A549 treated with dexamethasone at 1 μM for 4 hours (cell line): ENCODE measurements at places on chromosomes 1 and 21. TPM values are rescaled to one million over a fixed set of nuclear protein-coding genes. Genes with fewer than 3 reads are reported as not detected.

TMEM201 gene
- total RNA-seq, result 8.6 to 14.5 TPM (median 13.8 TPM) in 5 replicates

SYTL1 gene
- 0.10 to 0.73 TPM (median 0.45 TPM) in 5 replicates for total RNA-seq

SPRR2E gene
- total RNA-seq, result not detected in 5 replicates

HSPB7 gene
- 0.05 to 0.14 TPM (median 0.09 TPM) in 4 of 5 replicates, not detected in the other for total RNA-seq

INKA2 gene
- 1.9 to 2.3 TPM (median 2.1 TPM) in 5 replicates for total RNA-seq

LCE1A gene
- total RNA-seq, result not detected in 5 replicates

KIF14 gene
- 7.8 to 12.8 TPM (median 11.5 TPM) in 5 replicates for total RNA-seq

MIS18A gene
- 13.3 to 15.0 TPM (median 14.7 TPM) in 5 replicates for total RNA-seq

RHCE gene
- 0.09 TPM in 1 of 5 replicates, not detected in the others for total RNA-seq

CD52 gene
- total RNA-seq, result 0.38 TPM in 1 of 5 replicates, not detected in the others

SLC45A1 gene
- total RNA-seq, result 6.2 to 11.2 TPM (median 9.9 TPM) in 5 replicates

RHEX gene
- not detected in 5 replicates for total RNA-seq

TTLL7 gene
- 2.1 to 3.8 TPM (median 3.6 TPM) in 5 replicates for total RNA-seq

ADORA1 gene
- total RNA-seq, result 0.46 to 0.94 TPM (median 0.67 TPM) in 5 replicates

S100A9 gene
- total RNA-seq, result 0.49 to 0.92 TPM (median 0.54 TPM) in 5 replicates

TRIM46 gene
- total RNA-seq, result 1.8 to 2.9 TPM (median 2.5 TPM) in 5 replicates

C1QB gene
- total RNA-seq, result not detected in 5 replicates
